Right forelimb (tissue), 1 donor: ENCODE measurements at places on chromosomes 12 and 14.

GRCh38 chr12:48956279-48957140 lies 777 bp downstream of the ARF3 start:
- peak; percentile 91 for DNase-seq

- DNase-seq: no peak
Observed at GRCh38 chr12:68139941-68140340, 19.6 kb downstream of the IFNG start.

- DNase-seq: no peak
Observed at GRCh38 chr14:48229091-48229490, 553.7 kb upstream of the MDGA2 start.

DNA sequence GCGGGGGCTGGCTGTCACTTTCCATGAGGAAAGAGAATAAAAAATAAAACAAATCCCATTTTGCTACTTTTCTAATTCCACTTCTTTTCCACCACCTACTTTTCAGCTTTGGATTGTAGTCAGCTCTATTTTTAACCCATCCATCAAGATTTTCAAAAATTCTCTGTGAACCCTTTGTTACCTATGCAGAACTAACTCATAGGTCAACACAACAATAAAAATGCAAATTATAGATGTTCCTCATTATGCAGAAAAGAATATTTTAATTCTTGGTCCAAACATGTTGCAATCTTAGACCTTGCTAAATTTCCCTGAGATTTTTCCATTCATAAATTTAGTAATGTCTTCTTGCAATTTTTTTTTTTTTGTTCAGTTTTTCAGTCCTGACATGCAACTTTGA lies 454.5 kb downstream of the ADAMTS20 start:
- no peak for DNase-seq

- DNase-seq: no peak
Observed at GRCh38 chr12:110578694-110579534, 4.2 kb downstream of the PPTC7 start.

DNA sequence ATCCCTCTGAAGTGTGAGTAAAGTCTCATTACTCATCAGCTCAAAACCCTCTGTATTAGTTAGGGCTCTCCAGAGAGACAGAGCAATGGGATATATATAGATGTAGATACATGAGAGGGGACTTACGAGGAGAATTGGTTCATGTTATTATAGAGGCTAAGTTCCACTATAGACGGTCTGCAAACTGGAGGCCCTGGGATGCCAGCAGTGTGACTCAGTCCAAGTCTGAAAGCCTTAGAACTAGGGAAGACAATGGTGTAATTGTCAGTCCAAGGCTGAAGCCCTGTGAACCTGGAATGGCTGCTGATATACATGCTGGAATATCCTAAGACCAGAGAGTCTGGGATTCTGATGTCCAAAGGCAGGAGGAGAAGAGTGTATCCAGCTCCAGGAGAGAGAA lies 57.3 kb upstream of the CEP83 start:
- no peak for DNase-seq

- no peak for DNase-seq
Observed at GRCh38 chr12:26150736-26151450, 26.1 kb upstream of the BHLHE41 start.
